ENCODE measurements at places on chromosomes 1 and 21. TPM values are rescaled to one million over a fixed set of nuclear protein-coding genes. Genes with fewer than 3 reads are reported as not detected.

Gene RIPPLY3
- not detected for total RNA-seq

Gene CRYZL1
- 66.8 TPM for total RNA-seq

Gene KRTAP10-5
- total RNA-seq: not detected

GRCh38 chr1:37161171-37161570 lies 126.9 kb upstream of the GRIK3 start:
- no peaks in the 10 kb centered on the region for H3K27me3 ChIP-seq
- no peak overlapping the region for H3K27ac ChIP-seq
- H3K4me3 ChIP-seq: no peak overlapping the region
- H3K36me3 ChIP-seq: no peaks in the 10 kb centered on the region
- no peaks in the 10 kb centered on the region for H3K4me1 ChIP-seq
- DNase-seq: no peak

GRCh38 chr21:43902441-43902840 lies 37.4 kb downstream of the AGPAT3 start:
- no peaks in the 10 kb centered on the region for H3K27me3 ChIP-seq
- no peaks in the 10 kb centered on the region for H3K4me1 ChIP-seq
- H3K4me3 ChIP-seq: no peak overlapping the region
- DNase-seq: no peak

DNA sequence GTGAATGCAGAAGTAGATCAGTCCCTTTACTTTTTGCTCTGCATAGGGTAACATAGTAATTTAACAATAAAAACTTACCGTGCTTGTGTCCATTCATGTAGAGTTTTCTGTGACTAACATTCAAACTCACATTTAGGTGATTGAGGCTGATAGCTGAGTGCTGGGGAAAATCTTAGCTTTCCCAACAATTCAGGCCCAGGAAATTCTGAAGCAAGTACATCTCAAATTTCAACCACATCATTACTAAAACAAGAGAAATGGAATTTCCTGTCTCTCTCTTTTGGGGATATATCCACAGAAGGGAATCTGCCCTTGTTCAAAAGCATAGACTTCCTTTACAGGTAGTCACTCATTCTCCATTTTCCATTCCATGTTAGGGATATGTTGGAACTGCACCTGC lies 33.1 kb upstream of the C1orf146 start:
- no peak overlapping the region for H3K27ac ChIP-seq
- DNase-seq: no peak
- H3K27me3 ChIP-seq: no peaks in the 10 kb centered on the region
- no peak overlapping the region for H3K4me3 ChIP-seq
- no peaks in the 10 kb centered on the region for H3K36me3 ChIP-seq
- H3K4me1 ChIP-seq: no peaks in the 10 kb centered on the region

- no peak overlapping the region for H3K27ac ChIP-seq
- no peak for DNase-seq
- H3K36me3 ChIP-seq: no peaks in the 10 kb centered on the region
Observed at GRCh38 chr1:206734499-206735142, 36.0 kb upstream of the IL19 start.

DNA sequence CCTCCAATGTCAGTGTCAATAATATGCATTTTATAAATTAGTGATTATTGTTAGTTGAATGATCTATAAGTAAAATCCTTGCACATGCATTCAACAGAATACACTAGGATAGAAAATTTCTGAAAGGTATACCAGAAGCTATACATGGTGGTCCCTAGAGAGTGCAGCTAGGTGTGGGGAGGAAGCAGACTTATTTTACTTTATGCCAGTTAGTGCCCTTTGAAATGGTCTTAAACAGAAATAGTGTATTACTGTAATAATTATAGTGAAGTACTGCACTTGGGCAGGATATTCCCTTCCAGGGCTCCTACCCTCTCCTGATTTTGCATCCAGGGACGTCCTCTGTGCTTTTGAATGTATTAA lies 23.2 kb upstream of the WDR26 start:
- no peaks in the 10 kb centered on the region for H3K4me1 ChIP-seq
- no peak for DNase-seq
- peak overlapping the region; percentile 7 for H3K27ac ChIP-seq

DNA sequence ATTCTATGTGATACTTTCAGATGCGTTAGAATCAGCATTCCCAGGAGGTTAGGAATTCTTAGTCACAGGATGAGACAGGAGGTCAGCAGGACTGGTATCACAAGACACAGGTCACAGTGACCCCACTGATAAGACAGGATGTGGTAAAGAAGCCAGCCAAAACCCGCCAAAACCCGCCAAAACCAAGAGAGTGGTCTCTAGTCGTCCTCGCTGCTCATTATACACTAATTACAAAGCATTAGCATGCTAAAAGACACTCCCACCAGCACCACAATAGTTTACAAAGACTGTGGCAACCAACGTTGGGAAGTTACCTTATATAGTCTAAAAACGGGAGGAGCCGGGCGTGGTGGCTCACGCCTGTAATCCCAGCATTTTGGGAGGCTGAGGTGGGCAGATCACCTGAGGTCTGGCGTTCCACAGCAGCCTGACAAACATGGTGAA lies 13.9 kb upstream of the ACTA1 start:
- no peak for DNase-seq
- no peaks in the 10 kb centered on the region for H3K4me1 ChIP-seq
- H3K27me3 ChIP-seq: no peaks in the 10 kb centered on the region
- H3K27ac ChIP-seq: no peak overlapping the region
- H3K36me3 ChIP-seq: no peaks in the 10 kb centered on the region

DNA sequence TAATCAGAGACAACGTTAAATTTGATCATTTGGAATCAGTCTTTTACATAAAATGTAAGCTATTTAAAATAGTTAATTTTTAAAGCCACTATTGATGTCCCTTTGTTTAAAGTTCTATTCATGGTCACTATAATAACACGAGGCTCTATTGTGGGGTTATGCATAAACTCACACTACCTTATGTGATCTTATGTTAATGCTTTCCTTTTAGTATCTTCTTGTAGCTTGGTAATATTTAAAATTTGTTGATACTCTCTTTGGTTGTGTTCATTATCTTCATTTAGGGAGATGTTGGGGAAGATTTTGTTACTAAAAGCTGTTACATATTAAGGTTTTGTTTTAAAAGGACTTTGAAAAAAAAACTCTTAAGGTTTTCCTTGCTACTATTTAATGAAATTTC lies 1.2 kb downstream of the B3GALT2 start:
- no peaks in the 10 kb centered on the region for H3K36me3 ChIP-seq
- no peak for DNase-seq
- H3K4me1 ChIP-seq: peaks cover 17% of the 10 kb centered on the region
- H3K27me3 ChIP-seq: no peaks in the 10 kb centered on the region
- no peak overlapping the region for H3K4me3 ChIP-seq
- no peak overlapping the region for H3K27ac ChIP-seq

DNA sequence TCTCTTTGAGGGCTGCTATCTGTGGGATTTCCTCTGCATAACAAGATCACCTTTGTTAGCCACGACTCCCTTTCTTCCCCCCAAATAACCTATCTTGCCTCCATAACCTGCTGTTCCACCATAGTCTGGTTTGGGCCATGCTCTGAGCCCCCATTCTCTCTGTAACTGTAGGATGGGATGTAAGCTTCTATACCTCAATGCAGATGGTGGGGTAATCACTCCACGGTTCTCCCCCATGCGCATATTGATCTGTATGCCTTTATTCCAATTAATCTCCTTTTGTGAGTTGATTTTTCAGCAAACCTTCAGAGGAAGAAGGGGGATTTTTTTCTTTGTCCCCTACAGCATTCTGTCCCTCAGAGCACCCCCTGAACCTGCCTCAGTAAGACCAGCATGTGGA lies 170.1 kb upstream of the IRF2BP2 start:
- no peak overlapping the region for H3K4me3 ChIP-seq
- DNase-seq: no peak
- H3K27ac ChIP-seq: no peak overlapping the region
- H3K36me3 ChIP-seq: no peaks in the 10 kb centered on the region
